ENCODE measurements at places on chromosomes 13 and 19. TPM values are rescaled to one million over a fixed set of nuclear protein-coding genes. Genes with fewer than 3 reads are reported as not detected.
A peak's percentile ranks its signal among the peaks of the same experiment; 100 is the strongest.

- no peak overlapping the region for H3K4me3 ChIP-seq
- H3K4me1 ChIP-seq, result no peaks in the 10 kb centered on the region
- H3K27me3 ChIP-seq, result no peaks in the 10 kb centered on the region
- DNase-seq, result no peak
- no peaks in the 10 kb centered on the region for H3K36me3 ChIP-seq
- H3K27ac ChIP-seq, result no peak overlapping the region
Observed at GRCh38 chr13:24341439-24341838, 32.1 kb downstream of the C1QTNF9 start.

The MBD3L3 gene
- total RNA-seq, result not detected

- no peak for DNase-seq
- H3K36me3 ChIP-seq, result no peaks in the 10 kb centered on the region
- H3K27me3 ChIP-seq, result no peaks in the 10 kb centered on the region
Observed at GRCh38 chr19:50460161-50460765, 16.0 kb upstream of the EMC10 start.

GRCh38 chr19:16284505-16284904 lies 40.1 kb upstream of the KLF2 start:
- H3K4me1 ChIP-seq, result peaks cover 15% of the 10 kb centered on the region
- no peak overlapping the region for H3K4me3 ChIP-seq
- peak overlapping the region; percentile 82 for H3K27ac ChIP-seq
- no peaks in the 10 kb centered on the region for H3K36me3 ChIP-seq
- no peaks in the 10 kb centered on the region for H3K27me3 ChIP-seq
- no peak for DNase-seq

The PNMA8A gene
- 35.3 TPM for total RNA-seq

The ZNF845 gene
- 5.1 TPM for total RNA-seq

DNA sequence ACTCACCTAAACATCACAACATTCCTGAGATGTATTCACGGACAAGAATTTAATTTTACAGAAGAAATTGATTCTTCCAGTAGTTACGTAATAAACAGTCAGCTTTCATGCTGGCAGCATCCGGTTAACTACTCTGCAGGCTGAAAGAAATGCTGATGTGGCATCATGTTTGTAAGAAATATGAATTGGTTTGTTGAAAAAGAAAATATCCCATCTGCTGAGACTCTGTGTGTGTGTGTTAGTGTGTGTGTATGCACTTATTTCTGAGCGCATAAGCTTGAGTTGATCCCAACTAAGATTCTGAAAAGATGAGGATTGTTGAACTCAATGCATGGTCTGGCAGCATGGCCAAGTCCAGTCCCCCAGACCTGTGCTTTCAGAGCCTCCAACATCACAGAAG lies 74.3 kb upstream of the FAM216B start:
- no peak overlapping the region for H3K4me3 ChIP-seq
- no peaks in the 10 kb centered on the region for H3K36me3 ChIP-seq
- no peak overlapping the region for H3K27ac ChIP-seq
- peaks cover 3% of the 10 kb centered on the region for H3K4me1 ChIP-seq
- no peaks in the 10 kb centered on the region for H3K27me3 ChIP-seq
- no peak for DNase-seq

GRCh38 chr13:33787051-33787591 lies 30.8 kb upstream of the RFC3 start:
- H3K4me3 ChIP-seq, result peak overlapping the region; percentile 24
- H3K27ac ChIP-seq, result no peak overlapping the region
- DNase-seq, result no peak

GRCh38 chr13:41699759-41700158 lies 242.4 kb downstream of the RGCC start:
- H3K4me3 ChIP-seq, result no peak overlapping the region
- H3K27me3 ChIP-seq, result no peaks in the 10 kb centered on the region
- peaks cover 9% of the 10 kb centered on the region for H3K4me1 ChIP-seq
- no peaks in the 10 kb centered on the region for H3K36me3 ChIP-seq
- DNase-seq, result no peak

DNA sequence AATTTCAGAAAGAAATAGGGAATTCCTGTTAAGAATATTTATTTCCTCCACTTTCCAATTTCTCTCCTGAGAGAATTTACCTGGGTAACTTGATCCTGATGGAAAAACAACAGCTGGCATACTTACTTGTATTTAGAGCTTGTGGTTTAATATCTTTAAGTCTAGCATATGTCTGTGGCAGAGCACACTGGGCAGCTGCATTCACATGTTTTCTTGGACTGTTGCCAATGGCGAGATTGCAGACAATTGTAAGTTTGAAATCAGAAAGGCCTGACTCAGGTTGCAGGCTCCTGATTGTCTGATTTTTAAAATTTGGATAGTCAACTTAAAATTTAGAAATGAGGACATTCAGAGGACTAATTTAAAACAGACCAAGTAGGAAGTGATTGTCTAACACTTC lies 66.9 kb downstream of the NHLRC3 start:
- DNase-seq, result no peak
- H3K27ac ChIP-seq, result no peak overlapping the region
- H3K36me3 ChIP-seq, result no peaks in the 10 kb centered on the region

GRCh38 chr13:98214707-98215106 lies 37.6 kb upstream of the RNF113B start:
- H3K27me3 ChIP-seq, result no peaks in the 10 kb centered on the region
- peaks cover 4% of the 10 kb centered on the region for H3K4me1 ChIP-seq
- H3K36me3 ChIP-seq, result no peaks in the 10 kb centered on the region
- H3K4me3 ChIP-seq, result no peak overlapping the region

The OR7C1 gene
- not detected for total RNA-seq

GRCh38 chr13:32911506-32911905 lies 104.7 kb upstream of the KL start:
- no peaks in the 10 kb centered on the region for H3K36me3 ChIP-seq
- no peak overlapping the region for H3K27ac ChIP-seq
- DNase-seq, result no peak
- H3K27me3 ChIP-seq, result no peaks in the 10 kb centered on the region
- no peaks in the 10 kb centered on the region for H3K4me1 ChIP-seq

GRCh38 chr19:11021760-11022144 lies 60.9 kb downstream of the SMARCA4 start:
- no peak for DNase-seq
- H3K4me1 ChIP-seq, result no peaks in the 10 kb centered on the region
- H3K27me3 ChIP-seq, result no peaks in the 10 kb centered on the region

- no peak for DNase-seq
- no peaks in the 10 kb centered on the region for H3K36me3 ChIP-seq
- H3K4me1 ChIP-seq, result no peaks in the 10 kb centered on the region
- H3K27me3 ChIP-seq, result no peaks in the 10 kb centered on the region
- no peak overlapping the region for H3K27ac ChIP-seq
- no peak overlapping the region for H3K4me3 ChIP-seq
Observed at GRCh38 chr13:76329004-76329403, 557.2 kb downstream of the KCTD12 start.

- no peak overlapping the region for H3K4me3 ChIP-seq
- H3K4me1 ChIP-seq, result no peaks in the 10 kb centered on the region
- H3K36me3 ChIP-seq, result no peaks in the 10 kb centered on the region
- no peaks in the 10 kb centered on the region for H3K27me3 ChIP-seq
- no peak overlapping the region for H3K27ac ChIP-seq
Observed at GRCh38 chr13:114263578-114263977, 17.8 kb upstream of the UPF3A start.

DNA sequence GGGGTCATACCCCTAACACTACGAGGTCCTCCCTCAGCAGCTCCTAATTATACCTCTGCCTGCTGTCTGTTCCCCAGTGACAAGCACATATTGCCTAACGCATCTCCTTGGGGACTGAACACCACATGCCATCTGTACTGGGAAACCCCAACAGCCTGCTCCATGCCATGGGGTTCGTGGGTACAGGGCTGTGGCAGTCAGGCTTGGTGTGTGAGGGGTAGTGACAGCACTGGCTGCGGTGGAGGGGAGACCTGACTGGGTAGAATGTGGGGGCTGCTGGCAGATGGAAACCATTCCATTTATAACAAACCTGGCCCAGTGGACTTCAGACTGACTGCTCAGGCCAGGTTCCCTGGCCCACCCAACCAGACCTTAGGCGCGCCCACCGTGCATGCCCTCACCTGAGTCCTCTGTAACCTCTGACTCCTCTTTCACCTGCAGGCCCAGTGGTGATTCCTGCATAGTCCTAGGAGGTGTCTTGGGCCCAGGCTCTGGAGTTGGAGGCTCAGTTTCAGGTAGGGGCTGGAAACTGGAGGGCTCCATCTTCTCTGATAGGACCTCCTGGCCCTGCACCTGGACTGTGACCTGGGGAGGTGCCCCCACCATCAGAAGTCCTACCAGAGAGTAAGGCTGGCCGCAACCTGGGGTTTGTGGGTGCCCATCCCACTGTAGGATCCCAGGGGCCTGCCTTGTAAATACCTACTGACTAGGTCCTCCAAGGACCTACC lies 3.0 kb downstream of the MZF1 start:
- no peaks in the 10 kb centered on the region for H3K36me3 ChIP-seq
- no peak overlapping the region for H3K27ac ChIP-seq
- DNase-seq, result peak; percentile 41
- H3K27me3 ChIP-seq, result no peaks in the 10 kb centered on the region
- no peak overlapping the region for H3K4me3 ChIP-seq

- H3K27ac ChIP-seq, result no peak overlapping the region
- H3K4me1 ChIP-seq, result peaks cover 5% of the 10 kb centered on the region
- H3K27me3 ChIP-seq, result no peaks in the 10 kb centered on the region
Observed at GRCh38 chr19:55275851-55276719, 3.8 kb downstream of the HSPBP1 start.

DNA sequence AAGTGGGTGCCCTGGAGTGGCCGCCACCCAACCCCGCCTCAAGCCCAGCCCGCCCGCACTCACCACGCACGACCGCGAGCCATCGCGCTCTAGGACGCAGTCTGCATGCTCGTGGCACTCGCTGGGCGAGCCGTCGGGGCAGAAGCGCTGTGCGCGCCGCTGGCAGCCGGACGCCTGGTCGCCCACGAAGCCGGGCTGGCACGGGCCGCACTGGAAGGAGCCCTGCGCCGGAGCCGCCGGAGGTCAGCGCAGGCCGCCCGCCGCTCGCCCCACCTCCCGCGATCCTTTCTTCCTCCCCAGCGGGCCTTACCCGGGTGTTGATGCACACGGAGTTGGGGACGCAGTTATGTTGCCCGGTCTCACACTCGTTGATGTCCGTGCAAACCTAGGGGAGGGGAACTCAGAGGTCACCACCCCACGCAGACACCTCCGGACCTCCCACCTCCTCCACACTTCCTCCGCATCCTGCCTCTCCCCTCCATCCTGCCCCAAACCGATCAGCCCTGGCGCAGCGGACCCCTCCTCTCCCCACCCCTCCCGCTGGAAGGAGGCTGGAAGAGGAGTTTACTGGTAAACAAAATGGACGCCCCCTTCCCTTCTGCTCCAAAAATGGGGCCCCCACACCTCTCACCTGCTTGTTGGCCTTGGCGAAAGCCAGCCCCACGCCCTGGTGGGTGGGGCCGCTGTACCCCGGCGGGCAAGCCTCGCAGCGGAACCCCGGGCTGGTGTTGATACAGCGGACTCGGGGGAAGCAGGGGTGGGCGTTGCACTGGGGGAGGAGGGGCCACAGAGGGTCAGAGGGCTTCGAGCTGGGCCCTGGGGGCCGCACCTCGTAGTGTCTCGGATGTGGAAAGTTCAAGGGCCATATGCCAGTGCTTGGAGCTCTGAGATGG lies 2.3 kb downstream of the COMP start:
- no peak for DNase-seq
- H3K4me1 ChIP-seq, result peaks cover 13% of the 10 kb centered on the region
- H3K27ac ChIP-seq, result no peak overlapping the region
- H3K27me3 ChIP-seq, result peaks cover 13% of the 10 kb centered on the region
- no peak overlapping the region for H3K4me3 ChIP-seq
- no peaks in the 10 kb centered on the region for H3K36me3 ChIP-seq

- H3K4me3 ChIP-seq, result no peak overlapping the region
- H3K4me1 ChIP-seq, result peaks cover 5% of the 10 kb centered on the region
- no peaks in the 10 kb centered on the region for H3K36me3 ChIP-seq
- no peak for DNase-seq
- no peaks in the 10 kb centered on the region for H3K27me3 ChIP-seq
Observed at GRCh38 chr13:113151745-113152690, 6.4 kb upstream of the PROZ start.

The CLDND2 gene
- total RNA-seq, result 0.70 TPM

DNA sequence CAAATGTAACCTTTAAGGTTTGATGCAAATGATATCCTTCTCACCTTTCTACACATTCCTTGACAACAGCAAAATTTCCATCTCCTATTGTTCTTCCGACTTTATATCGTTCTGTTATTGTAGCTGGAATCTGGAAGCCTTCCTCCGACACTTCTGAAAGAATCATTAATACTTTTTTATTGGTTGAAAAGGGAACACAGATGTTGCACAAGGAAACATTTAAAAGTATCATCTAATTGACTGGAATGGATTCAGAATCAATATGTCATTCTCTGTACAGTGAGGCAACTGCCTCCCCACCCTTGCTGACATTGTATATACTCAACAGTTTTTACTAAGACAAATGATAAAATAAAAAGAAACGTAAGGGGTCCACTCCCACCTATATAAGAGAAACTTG lies 295.2 kb downstream of the DCLK1 start:
- peaks cover 1% of the 10 kb centered on the region for H3K4me1 ChIP-seq
- H3K36me3 ChIP-seq, result no peaks in the 10 kb centered on the region
- H3K27me3 ChIP-seq, result no peaks in the 10 kb centered on the region
- H3K27ac ChIP-seq, result no peak overlapping the region

The ADAT3 gene
- 2.6 TPM for total RNA-seq

The KCTD15 gene
- total RNA-seq, result 29.5 TPM

The TRPC4 gene
- total RNA-seq, result 3.6 TPM

The ZNF223 gene
- 5.0 TPM for total RNA-seq

GRCh38 chr19:13689085-13689484 lies 75.2 kb upstream of the MRI1 start:
- H3K4me1 ChIP-seq, result no peaks in the 10 kb centered on the region
- H3K4me3 ChIP-seq, result no peak overlapping the region
- no peak for DNase-seq
- no peak overlapping the region for H3K27ac ChIP-seq

GRCh38 chr13:58081301-58081820 lies 449.8 kb downstream of the PCDH17 start:
- no peak overlapping the region for H3K4me3 ChIP-seq
- H3K27ac ChIP-seq, result no peak overlapping the region
- DNase-seq, result no peak
- H3K4me1 ChIP-seq, result no peaks in the 10 kb centered on the region
- no peaks in the 10 kb centered on the region for H3K27me3 ChIP-seq
- no peaks in the 10 kb centered on the region for H3K36me3 ChIP-seq

GRCh38 chr13:40211586-40211968 lies 454.9 kb downstream of the FOXO1 start:
- no peaks in the 10 kb centered on the region for H3K27me3 ChIP-seq
- no peaks in the 10 kb centered on the region for H3K4me1 ChIP-seq
- H3K36me3 ChIP-seq, result no peaks in the 10 kb centered on the region
- DNase-seq, result no peak
- H3K27ac ChIP-seq, result no peak overlapping the region
